ENCODE measurements at places on chromosomes 3 and 15.
A peak's percentile ranks its signal among the peaks of the same experiment; 100 is the strongest.

DNA sequence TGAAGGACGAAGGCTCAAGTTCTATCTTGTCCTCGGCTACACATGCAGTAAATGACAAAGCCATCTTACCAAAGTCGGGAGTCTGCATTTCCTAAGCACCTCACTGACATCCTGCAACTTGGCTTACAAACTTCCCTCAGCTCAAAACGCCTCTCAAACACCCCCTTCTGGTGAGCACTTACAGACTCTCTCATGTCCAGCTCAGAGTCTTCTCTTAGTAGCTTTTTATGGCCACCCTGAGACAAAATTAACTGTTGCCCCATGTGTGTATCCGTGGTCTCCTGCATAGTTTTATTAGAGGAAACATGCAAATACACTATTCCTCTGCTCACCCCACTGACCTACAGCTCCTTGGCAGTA lies 819.7 kb downstream of the FHIT start:
- no peak for DNase-seq

- no peak for DNase-seq
Observed at GRCh38 chr15:82531496-82532382, 8.5 kb downstream of the RPS17 start.

DNA sequence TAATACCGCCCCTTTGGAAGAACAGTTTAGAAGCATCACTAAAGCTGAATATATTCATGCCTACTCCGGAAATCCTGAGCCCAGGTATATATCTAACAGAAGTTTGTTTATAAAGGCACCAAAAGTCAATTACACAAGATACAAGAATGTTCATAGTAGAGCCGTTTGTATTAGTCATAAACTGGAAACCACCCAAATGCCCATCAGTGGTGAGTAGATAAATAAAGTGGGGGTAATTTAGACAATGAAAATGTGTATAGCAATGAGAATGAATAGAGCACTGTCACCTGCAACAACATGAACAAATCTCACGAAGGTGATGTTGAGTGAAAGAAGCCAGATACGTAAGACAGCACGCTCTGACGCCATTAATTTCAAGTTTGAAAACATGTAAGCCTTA lies 68.3 kb upstream of the GLCE start:
- DNase-seq: no peak

- DNase-seq: no peak
Observed at GRCh38 chr3:47412453-47412756, 31.6 kb downstream of the PTPN23 start.

- DNase-seq: no peak
Observed at GRCh38 chr3:187694801-187695200, 7.6 kb downstream of the RTP2 start.

- no peak for DNase-seq
Observed at GRCh38 chr3:37521429-37521828, 340.3 kb upstream of the CTDSPL start.

GRCh38 chr15:40367686-40368611 lies 9.9 kb downstream of the DISP2 start:
- peak; percentile 81 for DNase-seq

- no peak for DNase-seq
Observed at GRCh38 chr15:34883633-34884032, 85.9 kb downstream of the AQR start.

DNA sequence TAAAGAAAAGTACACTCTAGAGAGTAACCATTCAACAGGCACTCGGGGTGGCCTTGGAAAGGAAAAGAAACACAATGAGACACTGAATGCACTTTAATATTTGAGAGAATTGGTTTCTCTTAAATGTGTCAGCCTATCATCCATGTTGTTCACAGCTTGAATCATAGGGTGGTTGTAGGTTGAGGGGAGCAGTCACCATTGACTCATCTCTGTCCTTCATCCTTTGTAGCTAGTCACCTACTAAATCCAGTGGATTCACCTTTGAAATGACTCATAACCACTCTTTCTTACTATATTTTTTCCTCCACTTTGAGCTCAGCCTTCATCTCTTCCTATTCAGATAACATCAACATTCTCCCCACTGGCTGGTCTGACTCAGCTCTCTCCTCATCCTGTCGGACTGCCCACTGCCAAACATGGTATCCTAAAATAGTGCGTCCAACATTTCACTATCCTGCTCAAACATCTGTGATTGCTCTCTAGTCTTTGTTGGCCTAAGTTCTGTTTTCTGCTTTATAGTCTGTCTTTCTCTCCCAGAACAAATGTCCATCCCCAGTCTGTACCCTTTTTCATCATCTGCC lies 182.7 kb upstream of the GADL1 start:
- peak; percentile 61 for DNase-seq

DNA sequence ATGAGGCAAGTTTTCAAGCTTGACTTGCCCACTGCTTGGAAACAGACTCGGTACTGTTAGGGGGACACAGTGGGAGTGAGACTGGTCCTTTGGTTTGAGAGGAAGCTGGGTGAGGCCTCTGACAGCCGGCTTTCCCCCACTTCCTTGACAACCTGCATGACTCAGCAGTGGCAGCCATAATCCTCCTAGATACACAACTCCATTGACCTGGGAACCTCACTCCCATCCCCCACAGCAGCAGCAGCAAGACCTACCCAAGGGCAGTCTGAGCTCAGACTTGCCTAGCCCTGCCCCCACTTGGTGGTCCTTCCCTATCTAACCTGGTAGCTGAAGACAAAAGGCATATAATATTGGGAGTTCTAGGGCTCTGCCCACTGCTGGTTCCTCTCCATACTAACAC lies 1043.5 kb upstream of the ALCAM start:
- no peak for DNase-seq

DNA sequence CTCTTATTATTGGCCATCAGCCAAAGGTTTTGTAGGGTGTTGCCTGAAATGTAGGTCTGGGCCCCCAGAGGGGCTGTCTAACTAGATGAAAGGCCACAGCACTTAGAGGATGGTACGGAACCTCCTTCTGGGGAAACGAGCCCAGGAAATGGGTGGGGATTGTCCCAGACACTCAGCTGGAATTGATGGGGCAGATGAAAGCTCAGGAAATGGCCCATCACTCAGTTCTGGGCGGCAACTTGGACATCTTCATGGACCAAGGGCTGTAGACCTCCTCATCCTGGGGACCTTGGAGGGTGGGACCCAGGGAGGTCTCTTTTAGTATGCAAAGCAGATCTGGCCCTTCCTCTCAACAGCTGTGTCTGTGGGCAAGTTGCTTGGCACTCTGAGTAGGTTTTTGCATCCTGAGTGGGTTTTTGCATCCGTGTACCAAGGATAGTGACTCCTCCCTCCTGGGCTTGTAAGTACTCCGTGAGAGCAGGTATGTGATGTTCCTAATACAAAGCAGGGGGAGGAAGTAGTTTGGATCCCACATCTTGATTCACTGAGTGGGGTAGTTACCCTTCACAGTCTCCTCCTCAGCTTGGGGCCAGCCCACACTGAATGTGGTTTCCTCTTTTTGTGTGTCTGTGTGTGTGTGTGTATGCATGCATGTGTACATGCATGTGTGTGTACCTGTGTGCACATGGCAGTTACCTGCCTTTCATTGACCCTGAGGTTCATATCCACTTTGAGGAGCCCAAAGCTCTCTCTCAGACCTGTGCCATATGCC lies 292.0 kb downstream of the RPLP1 start:
- no peak for DNase-seq

- DNase-seq: no peak
Observed at GRCh38 chr3:62774221-62774620, 101.0 kb downstream of the CADPS start.

- DNase-seq: no peak
Observed at GRCh38 chr3:196168808-196169391, 42.3 kb downstream of the ZDHHC19 start.

DNA sequence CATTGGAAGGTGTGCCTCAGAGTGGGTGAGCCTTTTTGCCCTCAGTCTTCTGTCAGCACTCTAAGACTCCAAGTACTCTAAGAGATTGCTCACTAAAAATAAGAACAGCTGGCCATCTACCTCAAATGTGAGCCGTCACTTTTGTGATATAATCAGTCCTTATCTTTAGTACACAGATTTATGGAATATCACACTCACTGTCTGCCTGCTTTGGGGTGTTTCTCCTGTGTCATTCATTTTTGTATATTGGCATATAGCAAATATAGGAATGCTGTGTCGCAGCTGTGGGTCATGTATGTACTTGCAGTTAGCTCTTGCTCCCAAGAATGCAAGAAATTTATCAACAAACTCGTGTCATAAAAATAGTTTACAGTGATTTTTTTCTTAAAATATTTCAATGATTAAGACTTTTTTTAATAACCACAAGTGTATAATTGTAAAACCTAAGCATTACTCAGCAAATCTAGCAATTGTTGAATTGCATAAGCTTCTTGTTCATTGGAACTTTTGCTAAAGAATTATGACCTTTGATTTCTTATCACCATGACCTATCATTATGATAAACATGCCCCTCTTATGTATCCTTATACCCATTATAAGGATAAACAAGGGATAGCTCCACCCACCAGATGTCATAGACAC lies 18.8 kb downstream of the SETD5 start:
- no peak for DNase-seq

DNA sequence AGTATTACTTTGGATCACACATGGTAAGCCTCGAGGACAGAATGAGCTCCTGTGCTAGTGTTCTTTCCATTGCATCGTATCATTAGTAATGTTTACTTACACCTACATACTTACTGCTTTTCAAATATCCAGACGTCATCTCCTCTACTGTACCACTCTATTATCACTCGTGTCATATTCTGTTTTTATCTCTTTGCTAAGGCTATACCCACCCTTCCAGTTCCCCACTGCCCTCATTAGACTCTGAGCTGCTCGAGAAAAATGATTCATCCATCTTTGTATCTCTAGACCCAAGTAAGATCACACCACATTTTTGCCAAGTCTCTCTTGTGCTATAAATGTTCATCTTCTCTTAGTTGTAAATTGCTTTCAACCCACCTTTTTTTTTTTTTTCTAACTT lies 245.7 kb downstream of the TIGIT start:
- no peak for DNase-seq

DNA sequence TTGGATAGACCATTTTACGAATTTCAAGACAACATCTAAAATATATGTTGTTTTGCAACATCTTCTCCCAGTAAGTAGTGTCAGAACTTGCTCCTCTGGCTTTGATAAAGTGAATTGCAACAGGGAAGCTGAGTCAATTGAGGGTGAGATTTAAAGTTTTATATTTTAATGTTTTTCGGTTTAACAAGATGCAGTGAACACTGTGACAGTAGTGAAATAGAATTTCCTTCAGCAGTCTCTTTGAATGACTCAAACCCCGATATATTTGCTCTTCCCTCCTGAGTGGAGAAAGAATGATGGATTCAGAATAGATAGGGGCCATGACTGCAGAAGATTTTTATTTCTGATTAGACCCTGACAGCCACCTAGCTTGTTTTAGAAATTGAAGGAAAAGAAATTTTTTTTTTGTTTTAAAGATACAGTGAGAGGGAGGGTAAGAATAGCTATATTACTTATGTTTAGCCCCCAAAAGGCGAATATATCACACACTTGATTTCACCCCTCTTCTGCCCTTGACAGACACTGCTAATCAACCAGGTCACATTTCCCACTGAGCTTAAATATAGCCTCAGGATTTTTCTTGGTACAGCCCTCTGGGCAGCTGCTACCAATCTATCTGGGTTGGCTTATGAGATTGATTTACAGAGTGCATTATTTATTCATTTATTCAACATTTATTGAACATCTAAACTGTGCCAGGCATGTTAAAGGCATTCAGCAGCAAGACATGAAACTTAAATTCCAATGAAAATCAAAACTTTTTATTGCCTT lies 183.3 kb upstream of the ADAMTS9 start:
- DNase-seq: no peak

- DNase-seq: no peak
Observed at GRCh38 chr15:43487271-43487895, 5.6 kb downstream of the TP53BP1 start.

DNA sequence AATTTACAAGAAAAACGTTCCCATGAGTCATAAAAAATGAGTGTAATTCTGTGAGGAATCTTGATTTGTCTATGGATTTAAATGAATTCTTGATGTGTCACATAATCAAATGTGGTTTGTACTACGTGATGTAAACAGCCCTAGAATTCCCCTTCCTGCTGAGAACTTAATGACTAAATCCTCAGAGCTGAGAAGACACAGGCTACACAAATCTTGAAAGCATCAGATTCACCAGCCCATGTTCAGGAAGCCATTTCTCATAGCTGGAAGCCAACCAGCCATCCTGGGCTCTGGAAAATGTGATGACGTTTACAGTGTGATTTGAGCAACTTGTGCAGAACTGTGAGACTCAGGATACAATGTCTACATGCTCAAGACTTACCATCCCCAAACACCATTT lies 193.7 kb upstream of the MME start:
- DNase-seq: no peak

Measured in activated CD4-positive, alpha-beta T cell treated with anti-CD3 and anti-CD28 coated beads, Interleukin-2, amount 50 U/mL, for 48 hours (primary cell).